H7 (cell line): ENCODE measurements at places on chromosomes 7 and 10. TPM values are rescaled to one million over a fixed set of nuclear protein-coding genes. Genes with fewer than 3 reads are reported as not detected.

GRCh38 chr7:101744588-101744987, 72.8 kb upstream of the CUX1 start:
- DNase-seq, result peak; percentile 66

DNA sequence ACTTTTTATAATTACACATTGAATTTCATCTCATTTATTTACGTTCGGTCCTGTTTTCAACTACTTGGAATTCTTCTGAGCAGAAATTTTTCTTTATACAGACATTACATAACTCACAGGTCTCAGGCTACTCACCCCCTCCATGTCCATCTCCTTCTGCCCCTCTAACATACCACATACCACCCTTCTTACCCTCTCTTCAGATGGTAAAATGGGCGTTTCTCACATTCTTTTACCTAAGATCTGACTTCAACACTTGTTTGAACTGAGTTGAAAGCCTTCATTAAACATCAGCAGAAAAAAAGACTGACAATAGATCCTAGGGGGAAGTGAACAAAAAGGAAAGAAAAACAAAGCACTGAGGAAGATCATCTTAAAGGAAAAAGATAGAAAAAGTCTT, 309.7 kb downstream of the CTNNA3 start:
- peak; percentile 22 for DNase-seq

- no peak for DNase-seq
These were observed 153.4 kb downstream of the CUX1 start for GRCh38 chr7:101970801-101971200.

- DNase-seq, result peak; percentile 91
These were observed 100.0 kb downstream of the INPP5A start for GRCh38 chr10:132637477-132638129.

DNA sequence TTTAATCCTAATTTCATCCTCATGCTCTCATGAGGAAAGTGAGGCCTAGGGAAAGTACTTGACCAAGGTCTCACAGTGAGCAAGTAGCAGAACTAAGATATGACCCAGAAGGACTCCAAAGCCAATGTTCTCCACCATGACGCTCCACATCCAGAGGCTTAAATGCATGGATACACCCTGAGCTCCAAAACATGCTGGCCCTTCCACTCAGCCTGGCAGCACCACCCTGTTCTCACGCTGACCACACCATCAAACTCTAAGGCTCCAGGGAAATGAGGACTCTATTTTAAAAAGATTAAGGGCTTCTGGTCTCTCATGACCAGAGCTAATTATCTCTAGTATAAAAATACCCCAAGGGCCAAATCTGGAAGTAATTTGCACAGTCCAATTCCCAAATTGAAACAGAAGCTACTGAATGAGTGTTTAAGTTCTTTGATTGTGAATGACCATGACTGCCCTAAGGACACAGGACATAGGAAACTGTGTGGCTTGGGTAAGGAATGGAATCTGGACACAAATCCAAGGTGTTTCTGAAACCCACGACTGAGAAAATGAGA, 71.1 kb upstream of the ABLIM1 start:
- DNase-seq, result no peak

DNA sequence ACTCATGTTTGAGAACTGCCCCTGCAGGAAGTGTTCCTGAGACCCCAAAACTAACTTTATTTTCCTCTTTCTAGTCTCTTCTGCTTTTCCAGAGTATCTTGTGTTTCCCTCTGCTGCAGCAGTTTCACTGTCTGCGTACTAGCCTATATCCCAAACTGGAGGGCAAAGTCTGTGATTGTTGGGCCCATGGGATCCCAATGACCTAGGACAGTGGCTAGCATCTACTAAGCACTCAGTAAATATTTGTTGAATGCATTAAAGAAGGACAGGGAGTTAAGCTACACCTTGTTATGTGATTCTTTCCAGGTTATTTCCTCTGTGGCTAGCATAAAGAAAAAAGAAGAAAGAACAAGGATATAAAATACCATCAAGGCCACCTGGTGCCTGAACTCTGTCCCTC, 210.6 kb upstream of the PHYHIPL start:
- DNase-seq, result no peak

GRCh38 chr10:25522946-25523608, 348.3 kb downstream of the GPR158 start:
- peak; percentile 55 for DNase-seq

DNA sequence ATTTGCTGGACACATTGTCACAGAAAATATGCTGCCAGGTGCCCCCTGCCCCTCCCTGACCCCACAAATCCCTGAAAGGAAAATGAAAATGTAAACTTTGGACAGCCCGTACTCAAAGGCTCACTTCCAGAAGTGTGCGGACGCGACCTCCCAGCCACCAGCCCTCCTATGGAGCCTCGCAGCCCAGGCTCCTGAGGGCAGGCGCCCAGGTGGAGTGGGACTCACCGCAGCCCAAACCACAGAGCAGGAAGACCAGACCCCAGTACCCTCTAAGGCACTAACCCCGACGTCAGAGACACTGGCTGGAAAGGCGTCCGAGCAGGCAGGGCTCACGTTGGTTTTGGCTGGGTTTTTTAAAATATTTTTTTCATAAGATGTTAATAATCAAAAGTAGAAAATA, 57.3 kb downstream of the CSGALNACT2 start:
- DNase-seq, result peak; percentile 26

DNA sequence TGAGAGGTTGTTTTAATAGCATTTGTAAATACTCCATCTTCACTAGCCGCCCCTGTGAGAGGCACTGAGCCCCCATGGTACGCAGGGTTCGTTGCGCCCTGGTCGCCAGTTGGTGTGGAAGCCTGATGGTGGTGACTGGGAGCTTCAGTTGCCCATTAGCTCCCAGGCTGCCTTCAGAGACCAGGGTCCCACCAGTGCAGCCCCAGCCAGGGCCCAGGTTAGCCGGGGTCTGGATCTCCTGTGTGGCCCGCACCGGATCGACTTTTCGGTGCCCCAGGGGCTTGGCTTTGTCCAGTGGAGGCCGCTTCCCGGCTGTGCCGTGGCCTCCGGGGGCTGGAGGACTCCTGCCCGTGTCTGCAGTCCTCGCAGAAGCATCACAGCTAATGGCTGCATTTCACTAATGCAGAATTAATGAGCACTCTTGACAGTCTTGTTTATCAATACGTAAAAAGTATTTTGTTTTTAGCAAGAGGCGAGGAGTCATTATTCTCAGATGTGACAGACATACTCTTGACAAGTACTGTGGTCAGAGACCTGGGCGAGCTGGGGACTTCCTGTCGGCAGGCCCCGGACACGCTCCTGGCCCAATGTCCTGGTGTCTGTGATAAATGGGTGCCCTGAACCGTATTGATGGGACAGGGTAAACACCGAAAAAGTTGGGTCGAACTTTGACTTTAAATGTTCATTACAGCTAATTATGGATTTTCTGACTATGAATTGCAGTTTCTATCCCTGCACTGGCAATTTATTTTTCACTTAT, 99.8 kb downstream of the NKX6-2 start:
- peak; percentile 46 for DNase-seq

DNA sequence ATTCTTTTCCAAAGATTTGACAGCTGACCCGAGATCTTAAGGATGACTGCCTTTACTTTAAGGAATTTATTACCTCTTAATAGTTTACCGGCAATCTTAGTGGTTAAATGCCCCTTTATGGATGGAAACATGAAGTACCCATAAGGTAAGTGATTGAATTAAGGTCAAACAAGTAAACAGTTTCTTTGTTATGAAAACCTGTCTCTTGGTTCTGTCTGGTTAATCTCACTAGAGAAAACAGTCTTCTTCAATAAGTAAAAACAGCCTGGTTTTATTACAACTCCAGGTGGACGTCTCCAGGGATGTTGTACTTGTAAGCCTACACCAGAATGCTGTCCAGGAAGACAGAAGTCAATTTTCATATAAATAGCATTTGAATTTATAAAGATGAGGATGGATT, 161.8 kb upstream of the MTPN start:
- DNase-seq, result no peak

DNA sequence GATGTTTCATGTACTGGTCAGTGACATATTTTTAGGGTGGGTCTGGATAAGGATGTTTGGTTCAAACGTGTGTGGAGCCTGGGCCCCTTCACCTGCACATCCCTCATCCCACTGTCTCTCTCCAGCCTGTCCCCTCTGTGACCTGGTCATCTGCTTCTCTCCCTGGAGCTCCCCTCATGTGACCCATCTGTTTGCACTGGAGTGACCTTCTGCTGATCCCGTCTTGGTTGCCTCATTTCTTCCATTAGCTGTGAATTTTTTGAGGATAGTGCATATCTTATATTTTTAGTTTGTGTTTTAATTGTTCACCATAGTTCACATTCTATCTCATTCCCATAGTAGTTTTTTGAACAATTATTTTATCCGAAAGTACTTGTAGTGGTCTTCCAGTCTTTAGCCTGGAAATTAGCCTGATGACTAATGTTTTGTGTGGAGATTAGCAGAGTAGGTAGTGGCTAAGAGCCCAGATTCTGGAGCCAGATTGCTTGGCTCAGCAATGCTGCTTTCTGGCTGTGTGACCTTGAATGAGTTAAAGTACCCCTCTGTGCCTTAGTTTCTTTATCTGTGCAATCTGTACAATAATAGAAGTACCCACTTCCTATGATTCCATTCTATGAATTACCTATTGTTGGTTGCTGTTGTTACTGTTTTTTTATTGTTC, 224.5 kb downstream of the LRMDA start:
- no peak for DNase-seq

GRCh38 chr10:77251297-77252013, 386.2 kb downstream of the KCNMA1 start:
- peak; percentile 38 for DNase-seq

GRCh38 chr7:117320523-117320922, 2.3 kb downstream of the WNT2 start:
- no peak for DNase-seq

- DNase-seq, result no peak
These were observed 303.9 kb downstream of the TNS3 start for GRCh38 chr7:47278043-47278442.

- no peak for DNase-seq
These were observed 172.5 kb downstream of the IPMK start for GRCh38 chr10:58094985-58095718.

DNA sequence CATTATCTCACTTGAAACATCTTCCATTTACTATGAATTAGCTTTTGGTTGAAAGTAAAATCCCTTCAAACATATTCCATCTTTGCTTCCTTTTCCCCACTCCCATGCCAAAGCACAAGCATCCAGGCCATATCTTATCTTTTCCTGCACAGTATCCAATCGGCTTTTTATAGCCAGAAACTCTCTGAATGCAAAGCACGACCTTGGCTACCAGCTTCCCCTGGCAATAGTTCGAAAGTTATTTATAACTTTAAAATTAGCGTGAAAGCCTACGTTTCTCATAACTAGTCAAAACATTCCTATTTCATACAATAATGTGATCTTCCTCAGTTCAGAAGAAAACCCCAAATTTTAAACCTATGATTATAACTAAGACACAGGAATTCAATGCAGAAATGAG, 440 bp downstream of the CTNNA3 start:
- DNase-seq, result no peak

DNA sequence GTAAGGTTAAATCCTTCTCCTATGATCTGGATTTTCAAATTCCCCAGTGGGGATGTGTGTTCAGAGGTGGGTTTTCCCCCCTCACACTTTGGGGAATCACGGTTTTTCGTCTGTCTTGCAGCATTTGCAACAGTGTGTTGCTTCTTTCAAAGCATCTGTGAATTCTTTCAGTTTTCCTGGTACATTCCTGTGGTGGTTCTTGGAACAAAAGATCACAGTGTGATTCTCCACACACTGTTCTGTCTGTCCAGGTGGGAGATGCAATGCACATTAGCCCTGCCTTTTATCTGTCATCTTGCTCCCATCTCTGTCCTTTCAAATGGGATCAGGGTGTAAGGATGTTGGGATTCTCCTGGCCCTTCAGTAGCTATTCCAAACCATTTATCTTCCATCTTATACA, 11.8 kb downstream of the AGK start:
- no peak for DNase-seq

GRCh38 chr7:5495581-5496375, 72.1 kb upstream of the TNRC18 start:
- DNase-seq, result no peak

GRCh38 chr7:38880035-38880434, 29.0 kb downstream of the VPS41 start:
- no peak for DNase-seq

GRCh38 chr10:76991621-76992020, 646.0 kb downstream of the KCNMA1 start:
- DNase-seq, result no peak

DNA sequence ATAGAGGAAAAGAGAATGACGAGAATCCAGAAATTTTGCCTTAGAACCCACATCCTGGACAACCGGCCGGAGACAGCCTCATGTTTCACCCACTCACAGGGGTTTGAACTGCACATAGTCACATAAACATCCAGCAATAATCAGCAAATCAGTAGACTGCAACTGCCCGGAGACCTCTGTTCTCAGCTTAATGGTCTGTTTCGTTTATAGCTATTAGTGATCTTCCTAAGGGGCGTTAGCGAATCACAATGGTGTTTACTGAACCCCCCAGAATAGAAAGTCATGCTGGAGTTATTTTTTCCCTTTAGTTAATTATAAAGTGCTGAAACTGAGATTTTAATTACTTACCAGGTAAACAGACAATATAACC, 98.4 kb downstream of the SFMBT2 start:
- DNase-seq, result no peak

DNA sequence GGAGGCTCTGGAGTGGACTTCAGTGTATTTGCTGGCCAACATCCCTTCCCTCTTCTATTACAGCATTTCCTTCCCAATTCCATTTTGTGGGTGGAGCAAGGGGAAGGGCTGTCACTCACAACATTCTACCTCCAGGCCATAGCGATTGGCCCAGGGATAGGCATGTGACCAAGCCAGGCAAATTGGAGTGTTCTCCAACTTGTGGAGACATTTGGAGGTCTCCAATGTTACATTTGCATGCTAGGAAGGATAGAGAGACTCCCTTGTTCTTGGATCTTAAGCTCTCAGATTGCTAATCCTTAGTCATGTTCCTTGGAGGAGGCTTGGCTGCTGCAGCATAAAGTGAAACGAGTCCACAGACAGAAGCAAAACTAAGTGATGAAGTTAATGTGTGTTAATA, 95.6 kb upstream of the KIF5B start:
- DNase-seq, result no peak

- peak; percentile 54 for DNase-seq
These were observed at the start of gene CLDN15 for GRCh38 chr7:101237206-101238067. Gene CLDN15, minus strand, starts transcription at chr7:101237802. Its CDS starts 221 bp downstream, at chr7:101237581.

DNA sequence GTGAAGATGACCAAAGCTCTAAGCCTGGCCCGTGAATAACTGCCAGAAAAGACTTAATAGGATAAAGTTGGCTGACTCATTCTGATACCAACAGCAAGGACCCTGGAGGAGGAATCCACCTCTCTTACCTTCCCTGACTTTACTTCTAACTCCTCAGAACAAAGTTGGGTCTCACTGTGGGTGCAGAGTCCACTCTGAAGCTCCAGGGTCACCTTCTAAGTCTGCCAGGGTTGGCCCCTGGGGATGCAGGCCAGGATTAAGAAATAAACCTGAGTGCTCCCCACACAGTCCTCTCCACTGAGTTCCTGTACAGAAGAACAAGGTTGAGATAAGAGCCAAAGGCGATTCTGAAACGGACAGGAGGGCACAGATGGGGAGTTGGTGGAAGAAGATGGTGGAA, 54.4 kb downstream of the GPR26 start:
- no peak for DNase-seq

- no peak for DNase-seq
These were observed 125.6 kb upstream of the HABP2 start for GRCh38 chr10:113427236-113427735.

The SPRN gene
- 0.18 TPM in 1 of 2 replicates, not detected in the other for total RNA-seq

The UBE3C gene
- 69.0 and 94.0 TPM in 2 replicates for total RNA-seq

The CFAP70 gene
- total RNA-seq, result 0.15 and 0.45 TPM in 2 replicates

The PDK4 gene
- total RNA-seq, result 0.59 and 0.62 TPM in 2 replicates

The IFIT3 gene
- total RNA-seq, result 0.22 and 0.45 TPM in 2 replicates

The PYROXD2 gene
- 9.5 and 10.6 TPM in 2 replicates for total RNA-seq

The ENTPD1 gene
- 0.42 and 0.92 TPM in 2 replicates for total RNA-seq

The OIT3 gene
- total RNA-seq, result 0.10 TPM in 1 of 2 replicates, not detected in the other

The TAS2R16 gene
- total RNA-seq, result not detected in 2 replicates

The DLX5 gene
- total RNA-seq, result not detected in 2 replicates
